ENCODE measurements at places on chromosomes 1 and 21.

DNA sequence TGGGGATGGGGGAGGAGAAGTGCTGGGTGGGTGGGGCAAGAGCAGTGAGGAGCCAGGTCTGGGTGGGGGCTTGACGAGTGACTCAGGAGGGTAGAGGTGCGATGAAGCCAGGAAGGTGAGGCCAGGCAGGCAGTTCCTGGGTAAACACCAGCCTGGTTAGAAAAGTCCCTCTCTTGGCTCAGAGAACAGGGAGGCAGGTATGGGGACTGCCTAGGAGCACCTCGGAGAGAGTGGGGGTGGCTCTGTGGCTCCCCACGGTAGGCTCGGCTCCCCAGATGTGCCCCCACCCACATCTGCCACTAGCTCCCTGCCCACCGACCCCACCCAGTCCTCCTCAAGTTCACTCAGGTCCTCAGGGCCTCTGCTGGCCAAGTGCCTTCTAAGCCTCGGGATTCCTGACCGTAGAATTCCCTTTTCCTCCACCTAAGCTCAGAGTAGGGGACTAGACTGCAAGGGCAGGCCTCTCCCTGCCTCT lies 1.2 kb downstream of the HSPG2 start:
- no peak for DNase-seq

- peak; percentile 97 for DNase-seq
Observed at GRCh38 chr1:46197964-46198811, at the start of gene POMGNT1. Gene POMGNT1, minus strand, starts transcription at chr1:46198434. Its CDS starts 613 bp downstream, at chr1:46197821.

GRCh38 chr1:49817681-49818080 lies 206.1 kb downstream of the AGBL4 start:
- DNase-seq, result no peak

- DNase-seq, result peak; percentile 98
Observed at GRCh38 chr1:185316163-185317033, 645 bp downstream of the IVNS1ABP start.

DNA sequence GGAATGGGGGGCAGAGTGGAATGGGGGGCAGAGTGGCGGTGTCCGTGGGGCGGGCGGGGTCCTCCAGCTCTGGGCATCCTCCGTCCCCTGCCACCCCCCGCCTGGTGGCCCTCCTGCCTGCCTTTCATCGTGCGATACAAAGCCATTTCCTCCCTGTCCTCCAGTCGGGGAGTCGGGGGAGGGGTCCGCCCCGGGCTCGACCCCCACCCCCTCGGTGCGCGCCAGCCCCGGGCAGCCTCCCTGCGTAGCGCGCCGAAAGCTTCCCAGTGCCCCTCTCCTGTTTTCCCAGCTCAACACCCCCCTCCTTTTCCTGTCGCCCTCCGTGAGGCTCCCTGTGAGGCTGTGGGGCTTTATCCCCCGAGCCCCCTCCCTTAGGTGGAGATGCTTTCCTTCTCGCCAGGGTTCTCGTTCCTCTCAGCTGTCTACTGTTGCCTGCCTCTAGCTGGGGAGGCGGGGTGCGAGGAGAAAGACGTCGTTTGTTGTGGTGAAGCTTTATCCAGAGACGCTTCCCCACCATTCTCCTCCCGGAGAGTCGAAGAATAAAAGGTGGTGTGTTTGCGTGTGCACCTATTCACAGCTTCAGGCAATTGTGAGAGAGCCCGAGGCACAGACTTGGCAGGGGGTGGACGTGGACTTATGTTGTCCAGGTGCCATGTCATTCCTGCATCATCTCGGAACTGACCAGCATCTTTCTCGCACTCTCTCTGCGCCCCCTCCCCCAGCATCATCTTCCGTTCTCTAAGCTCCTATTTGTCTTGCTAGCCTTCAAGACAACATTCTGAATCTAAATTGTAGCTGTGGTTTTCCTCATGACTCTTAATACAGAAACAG lies 848 bp downstream of the DNM3 start:
- peak; percentile 27 for DNase-seq

DNA sequence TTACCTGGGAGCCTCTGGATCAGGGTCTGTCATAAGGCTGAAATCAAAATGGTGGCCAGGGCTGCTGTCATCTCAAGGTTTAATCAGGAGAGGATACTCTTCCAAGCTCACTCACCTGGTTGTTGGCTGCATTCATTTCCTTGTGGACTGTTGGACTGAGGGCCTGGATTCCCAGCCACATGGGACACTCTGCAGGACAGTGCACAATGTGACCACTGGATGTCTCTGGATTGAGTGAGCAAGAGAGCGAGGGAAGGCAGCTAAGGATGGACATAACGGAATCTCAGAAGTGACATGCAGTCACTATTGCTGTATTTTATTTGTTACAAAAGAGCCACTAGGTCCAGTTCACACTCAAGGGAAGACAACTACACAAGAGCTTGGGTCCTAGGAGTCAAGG lies 229.1 kb downstream of the S1PR1 start:
- DNase-seq, result no peak

Data from GM03348 (cell line).